ENCODE measurements at places on chromosomes 3 and 15. TPM values are rescaled to one million over a fixed set of nuclear protein-coding genes. Genes with fewer than 3 reads are reported as not detected.

- DNase-seq = no peak
These were observed 109.0 kb upstream of the TBL1XR1 start for GRCh38 chr3:177306252-177306651.

The GPR27 gene
- total RNA-seq = 5.8 TPM

- no peak for DNase-seq
These were observed 41.9 kb downstream of the CACNA1D start for GRCh38 chr3:53536282-53536681.

DNA sequence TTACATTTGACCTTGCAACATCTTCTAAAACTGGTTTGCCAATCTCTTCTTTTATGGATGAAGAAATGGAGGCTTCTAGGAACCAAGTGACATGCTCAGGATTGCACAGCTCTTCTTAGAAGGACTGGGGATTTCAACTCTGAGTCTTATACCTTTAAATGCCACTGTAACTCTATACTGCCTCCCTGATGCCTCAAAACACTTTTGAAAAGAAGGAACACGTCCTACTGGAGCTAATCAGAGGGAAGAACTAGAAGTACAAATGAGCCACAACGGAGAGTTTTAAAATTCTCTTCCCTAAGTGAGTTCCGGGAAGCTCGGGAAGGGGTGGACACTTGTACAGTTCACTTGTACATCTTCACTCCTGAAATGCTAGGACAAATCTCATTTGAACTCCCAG lies 949 bp upstream of the MITF start:
- DNase-seq = no peak

DNA sequence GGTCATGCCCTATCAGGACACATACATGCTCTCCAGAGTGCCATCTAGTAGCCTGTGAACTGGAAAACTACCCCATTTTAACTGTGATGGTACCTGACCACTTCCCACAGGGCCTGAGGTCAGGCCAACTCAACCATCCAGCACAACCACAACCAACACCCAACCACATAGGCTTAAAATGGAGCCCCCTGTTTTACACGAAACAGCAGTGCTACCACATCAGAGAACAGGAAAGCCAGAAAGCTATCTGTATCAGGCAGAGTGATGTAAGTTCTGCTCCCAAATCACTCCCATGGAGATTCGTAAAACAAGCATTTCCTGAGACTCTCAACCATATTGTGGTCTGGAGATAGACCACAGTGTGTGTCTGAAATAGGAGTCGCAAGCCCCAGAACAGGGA lies 1017.3 kb upstream of the EPHA6 start:
- DNase-seq = no peak

Data from posterior vena cava (tissue), 2 donors.